Fibroblast of skin of left quadriceps (primary cell): ENCODE measurements at places on chromosomes 12 and 14.

GRCh38 chr12:63855299-63855698 is 10.8 kb downstream of the SRGAP1 start:
- no peak for DNase-seq

- no peak for DNase-seq
Measured at GRCh38 chr14:66709291-66709690, 201.3 kb downstream of the GPHN start.

DNA sequence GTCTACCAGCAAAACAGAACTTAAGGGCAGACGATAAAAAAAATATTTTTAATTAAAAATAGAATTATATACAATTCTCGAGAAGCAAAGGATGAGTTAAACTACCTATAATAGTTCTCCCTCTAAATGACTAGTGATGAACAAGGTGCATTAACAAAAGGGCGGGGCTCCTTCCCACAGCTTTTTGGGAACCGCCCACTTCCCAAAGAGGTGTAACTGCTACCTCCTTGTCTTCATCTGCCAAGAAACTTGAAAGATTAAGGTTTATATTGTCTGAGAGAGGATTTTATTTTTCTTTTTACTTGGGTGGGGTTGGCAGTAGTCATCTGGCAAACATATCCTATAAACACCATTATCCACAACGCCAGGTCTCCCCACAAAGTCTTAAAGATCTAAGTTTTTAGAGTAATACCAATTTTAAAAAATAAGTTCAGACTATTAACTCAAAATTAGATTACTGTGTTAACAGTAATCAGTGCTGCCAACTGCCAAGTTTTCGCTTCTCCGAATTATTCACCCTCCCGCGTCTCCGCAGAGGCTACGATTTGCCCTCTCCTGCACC is 938 bp downstream of the RALGAPA1 start:
- DNase-seq: no peak

DNA sequence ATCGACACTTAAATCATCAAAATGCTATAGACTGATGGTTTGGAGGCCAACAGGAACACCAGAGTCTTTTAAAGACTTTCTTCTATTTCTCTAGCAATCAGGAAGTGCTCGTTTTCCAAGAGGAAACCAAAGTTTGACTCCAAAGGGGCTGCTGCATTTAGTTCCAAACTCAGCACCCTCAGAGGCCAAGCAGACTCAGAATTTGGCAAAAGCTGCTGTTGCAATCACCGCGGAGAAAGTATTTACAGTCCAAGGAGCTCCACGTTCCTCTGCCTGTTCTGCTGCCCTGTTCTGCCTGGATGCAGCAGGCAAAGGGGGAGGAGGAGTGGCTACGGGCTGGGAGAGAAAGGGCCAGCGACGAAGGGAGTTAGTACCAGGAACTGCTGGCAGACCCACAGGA is 325.1 kb downstream of the BCL11B start:
- DNase-seq: peak; percentile 61

GRCh38 chr14:80974679-80975078 is 19.3 kb downstream of the TSHR start:
- DNase-seq: no peak

DNA sequence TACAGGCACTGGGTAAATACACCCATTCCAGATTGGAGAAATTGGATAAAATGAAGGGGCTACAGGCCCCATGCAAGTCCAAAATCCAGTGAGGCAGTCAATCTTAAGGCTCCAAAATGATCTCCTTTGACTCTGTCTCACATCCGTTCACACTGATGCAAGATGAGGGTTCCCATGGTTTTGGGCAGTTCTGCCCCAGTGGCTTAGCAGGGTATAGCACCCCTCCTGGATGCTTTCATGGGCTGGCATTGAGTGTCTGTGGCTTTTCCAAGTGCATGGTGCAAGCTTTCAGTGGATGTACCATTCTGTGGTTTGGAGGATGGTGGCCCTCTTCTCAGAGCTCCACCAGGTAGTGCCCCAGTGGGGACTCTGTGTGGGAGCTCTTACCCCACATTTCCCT is 427.2 kb downstream of the TRHDE start:
- no peak for DNase-seq

GRCh38 chr14:33962016-33962415 is 11.1 kb upstream of the EGLN3 start:
- no peak for DNase-seq

DNA sequence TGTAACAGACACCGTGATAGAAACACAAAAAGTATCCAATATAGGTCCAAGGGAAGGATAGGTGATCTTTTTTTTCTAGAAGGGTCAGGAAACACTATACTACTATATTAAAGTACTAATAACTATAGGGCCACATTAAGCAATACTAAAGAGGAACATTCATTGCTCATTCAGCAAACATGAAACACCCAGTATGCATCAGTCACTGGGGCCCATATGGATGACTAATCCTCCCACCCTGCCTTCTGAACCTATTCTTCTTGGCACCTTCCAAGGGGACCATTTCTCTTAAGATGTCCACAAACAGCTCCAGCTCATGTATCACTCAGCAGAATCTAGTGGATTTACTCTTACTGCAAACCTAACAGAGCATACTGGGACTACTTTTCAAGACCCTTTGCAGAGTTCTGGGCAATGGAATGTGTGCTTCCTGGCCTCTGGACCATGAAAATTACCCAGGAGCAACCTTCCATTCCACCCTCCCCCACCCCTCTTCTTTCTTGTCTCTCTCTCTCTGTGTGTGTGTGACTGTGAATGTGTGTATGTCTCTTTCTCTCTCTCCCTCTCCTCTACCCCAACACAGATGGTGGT is 187.9 kb downstream of the EPS8 start:
- peak; percentile 58 for DNase-seq

DNA sequence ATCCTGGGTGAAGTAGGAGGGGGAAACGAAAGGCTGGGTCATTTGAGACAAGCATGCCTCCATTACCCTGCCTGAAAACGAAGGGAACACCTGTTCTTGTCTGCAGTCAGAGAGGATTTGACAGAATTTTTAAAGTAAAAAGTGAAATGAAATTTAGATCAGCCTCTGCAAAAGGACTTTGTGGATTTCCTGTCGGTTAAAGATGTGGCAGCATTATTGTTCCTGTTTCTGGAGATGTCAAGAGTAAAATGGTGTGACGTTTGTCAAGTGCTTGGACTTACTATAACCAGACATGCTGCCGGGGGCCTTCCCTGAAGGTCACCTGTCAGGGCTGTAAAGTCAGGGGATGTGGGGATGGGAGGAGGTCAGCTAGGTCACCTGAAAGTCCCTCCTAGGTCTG is 32.0 kb downstream of the NRXN3 start:
- DNase-seq: no peak

DNA sequence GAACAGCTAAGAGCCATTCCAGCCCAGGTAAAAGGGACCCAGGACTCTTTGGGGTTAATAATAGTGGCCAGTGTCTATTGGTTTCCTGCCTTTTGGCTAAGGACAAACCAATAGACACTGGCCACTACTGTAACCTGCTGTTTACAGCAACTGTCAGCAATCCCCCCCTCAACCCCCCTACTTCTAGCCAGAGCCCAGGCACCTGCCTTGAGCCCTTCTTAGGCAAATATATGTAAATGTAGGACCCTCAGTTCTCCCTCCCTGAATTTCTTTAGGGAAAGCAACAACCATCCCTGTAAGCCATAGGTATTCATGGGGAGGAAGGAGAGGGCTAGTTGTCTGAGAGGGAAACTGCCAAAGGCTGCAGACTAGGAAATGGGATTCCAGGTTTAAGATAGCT is 22.3 kb downstream of the HOXC4 start:
- DNase-seq: no peak

- no peak for DNase-seq
Measured at GRCh38 chr12:99960311-99960710, 24.4 kb downstream of the ANKS1B start.

DNA sequence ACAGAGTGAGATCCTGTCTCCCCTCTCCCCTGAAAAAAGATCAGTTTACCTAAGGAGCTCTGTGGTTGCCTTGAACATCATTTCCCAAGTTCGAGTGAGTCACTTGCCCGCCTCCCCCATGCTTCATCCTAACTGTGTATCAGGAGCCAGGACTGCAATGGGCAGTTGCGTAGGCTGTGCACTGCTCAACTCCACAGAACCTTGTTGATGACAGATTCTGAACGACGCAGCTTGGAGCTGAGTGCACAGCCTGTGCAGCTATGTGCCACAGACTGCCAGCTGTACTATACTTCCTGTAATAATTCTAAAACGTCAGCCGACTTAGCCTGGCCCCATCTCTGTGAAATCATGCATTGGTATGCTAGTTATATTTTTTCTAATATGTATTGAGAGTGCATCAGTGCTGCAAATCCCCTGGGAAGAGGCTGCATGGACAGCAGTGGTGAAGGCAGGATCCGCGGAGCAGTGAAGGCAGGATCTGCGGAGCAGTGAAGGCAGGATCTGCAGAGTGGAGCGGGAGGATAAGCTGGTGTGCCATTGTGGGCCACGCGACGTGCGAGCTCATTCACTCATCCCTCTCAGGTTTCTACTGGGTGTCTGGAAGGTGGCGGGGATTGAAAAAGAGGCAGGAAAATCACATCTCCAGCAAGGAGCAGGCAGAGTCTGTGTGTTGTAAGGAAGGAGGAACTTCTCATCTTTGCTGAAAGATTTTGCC is 80.8 kb downstream of the GALNT9 start:
- no peak for DNase-seq

- DNase-seq: peak; percentile 79
Measured at GRCh38 chr12:18462442-18462841, 201.1 kb downstream of the PIK3C2G start.

DNA sequence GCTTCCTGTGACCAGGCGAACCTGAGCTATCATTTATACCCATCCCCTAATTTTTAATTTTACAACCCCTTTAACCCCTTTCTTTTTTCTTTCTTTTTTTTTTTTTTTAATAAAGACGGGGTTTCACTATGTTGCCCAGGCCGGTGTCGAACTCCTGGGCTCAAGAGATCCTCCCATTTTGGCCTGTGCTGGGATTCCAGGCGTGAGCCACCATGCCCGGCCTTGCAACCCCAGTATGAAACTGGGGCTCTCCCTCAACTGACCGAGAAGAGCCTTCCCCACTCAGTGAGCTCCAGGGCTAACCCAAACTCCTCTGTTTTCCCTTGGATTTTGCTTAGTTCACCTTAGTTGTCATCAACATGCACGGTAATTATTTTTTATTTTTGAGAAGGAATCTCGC is 992 bp downstream of the CPSF2 start:
- no peak for DNase-seq

GRCh38 chr14:72024043-72024407 is 91.8 kb downstream of the RGS6 start:
- no peak for DNase-seq

DNA sequence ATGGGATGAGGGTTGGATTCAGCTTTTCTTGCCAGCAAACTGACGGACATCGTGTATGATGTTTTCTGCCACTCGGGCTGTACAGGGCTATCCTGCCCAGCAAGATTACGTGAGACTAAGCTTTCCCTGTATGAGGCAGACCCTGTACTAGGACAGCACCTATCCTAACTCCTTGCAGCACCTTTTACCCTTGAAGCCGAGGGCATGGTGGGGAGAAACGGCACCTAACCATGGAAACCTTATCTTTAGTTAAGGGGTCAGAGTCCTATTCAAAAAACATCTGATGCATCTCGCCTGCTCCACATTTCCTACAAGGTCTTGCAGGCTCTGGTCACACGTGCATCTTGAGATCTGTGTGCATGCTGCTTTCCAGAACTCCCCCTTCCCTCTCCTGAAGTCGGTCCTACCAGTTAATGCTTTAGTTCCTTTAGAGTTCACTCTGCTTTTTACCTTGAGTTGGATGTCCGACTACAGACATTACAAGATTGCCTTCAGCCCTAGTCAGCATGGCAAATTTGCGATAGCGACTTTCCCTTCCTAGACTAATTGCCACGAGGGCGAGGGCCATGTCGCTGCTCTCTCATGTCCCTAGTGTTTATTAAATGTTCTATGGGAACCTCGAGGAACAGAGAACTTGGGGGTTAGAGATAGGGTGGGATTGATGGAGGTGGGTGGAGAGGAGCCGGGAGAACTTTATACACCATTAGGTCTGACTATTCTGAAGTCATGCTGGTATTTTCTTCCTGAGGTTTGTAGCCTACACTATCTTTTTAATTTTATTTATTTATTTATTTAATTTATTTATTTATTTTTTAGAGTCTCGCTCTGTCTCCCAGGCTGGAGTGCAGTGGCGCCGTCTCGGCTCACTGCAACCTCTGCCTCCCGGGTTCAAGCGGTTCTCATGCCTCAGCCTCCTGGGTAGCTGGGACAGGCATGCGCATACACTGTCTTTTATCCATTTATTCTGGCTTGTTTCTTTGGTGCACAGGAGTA is 6.6 kb downstream of the RAN start:
- DNase-seq: no peak

DNA sequence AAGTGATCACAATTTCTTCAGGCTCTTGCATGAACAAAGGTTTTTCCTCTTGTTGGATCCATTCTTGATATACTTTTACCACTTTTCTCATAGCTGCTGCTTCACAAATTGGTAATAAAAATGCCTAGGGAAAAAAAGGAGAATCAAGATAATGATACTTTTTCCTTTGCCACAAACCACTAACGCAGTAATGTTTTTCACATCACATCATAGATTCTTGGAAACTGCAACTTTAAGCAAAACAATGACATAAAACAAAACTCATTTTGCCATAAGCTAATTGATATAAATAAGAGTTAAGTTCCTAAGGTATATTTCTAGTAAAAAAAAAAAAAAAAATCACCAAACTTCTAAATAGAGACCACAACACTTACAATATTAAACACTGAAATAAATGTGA is 66.7 kb downstream of the RALGAPA1 start:
- no peak for DNase-seq

GRCh38 chr14:20609215-20610001 is 18.2 kb upstream of the RNASE12 start:
- peak; percentile 79 for DNase-seq
